Posterior vena cava (tissue), 2 donors: ENCODE measurements at places on chromosomes 4 and X. TPM values are rescaled to one million over a fixed set of nuclear protein-coding genes. Genes with fewer than 3 reads are reported as not detected.

TRIM75 gene
- not detected for total RNA-seq

TMSB15A gene
- 0.83 TPM for total RNA-seq

GATB gene
- 14.2 TPM for total RNA-seq

CYBB gene
- 67.5 TPM for total RNA-seq

- peak; percentile 66 for DNase-seq
These were observed 5.3 kb upstream of the GPR78 start for GRCh38 chr4:8574796-8575370.

GRCh38 chr4:57448901-57449300 lies 338.7 kb upstream of the IGFBP7 start:
- DNase-seq = no peak

DNA sequence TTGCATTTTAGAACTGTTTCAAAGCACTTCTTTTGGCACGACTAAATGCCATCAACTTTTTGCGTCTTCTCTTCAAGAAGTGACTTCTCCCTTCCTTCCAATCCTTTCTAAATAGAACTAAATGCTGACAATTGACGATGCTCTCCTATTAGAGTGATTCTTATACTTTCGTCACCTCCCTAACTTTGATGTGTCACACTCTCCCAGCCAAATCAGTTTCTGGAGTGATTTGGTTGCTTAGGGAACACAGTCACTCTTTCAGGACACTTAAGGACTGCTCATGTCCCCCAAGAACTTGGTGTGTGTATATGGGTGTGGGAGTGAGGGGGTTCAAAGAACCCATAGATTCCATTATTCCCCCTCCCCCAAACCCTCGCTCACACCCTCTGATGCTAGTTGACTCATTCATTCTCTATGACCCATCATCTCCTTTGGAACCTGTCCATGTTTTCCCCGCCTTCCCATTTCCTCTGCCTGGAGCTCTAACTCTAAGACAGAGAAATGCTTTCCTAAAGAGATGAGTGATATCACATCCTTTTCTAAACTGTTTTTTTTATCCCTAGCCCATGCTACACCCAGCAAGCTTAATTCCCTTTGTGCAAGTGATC lies 26.8 kb upstream of the AREG start:
- DNase-seq = no peak

GRCh38 chr4:74570095-74570494 lies 125.2 kb downstream of the AREG start:
- DNase-seq = no peak

- no peak for DNase-seq
These were observed 200.2 kb upstream of the FAM47A start for GRCh38 chrX:34332334-34332733.

GRCh38 chr4:141348125-141348524 lies 127.4 kb downstream of the ZNF330 start:
- no peak for DNase-seq

GRCh38 chr4:88765729-88766128 lies 68.1 kb upstream of the NAP1L5 start:
- no peak for DNase-seq

GRCh38 chr4:151321586-151321985 lies 3.8 kb downstream of the SH3D19 start:
- no peak for DNase-seq

- DNase-seq = no peak
These were observed 245.4 kb downstream of the DCLK2 start for GRCh38 chr4:150323406-150324325.

DNA sequence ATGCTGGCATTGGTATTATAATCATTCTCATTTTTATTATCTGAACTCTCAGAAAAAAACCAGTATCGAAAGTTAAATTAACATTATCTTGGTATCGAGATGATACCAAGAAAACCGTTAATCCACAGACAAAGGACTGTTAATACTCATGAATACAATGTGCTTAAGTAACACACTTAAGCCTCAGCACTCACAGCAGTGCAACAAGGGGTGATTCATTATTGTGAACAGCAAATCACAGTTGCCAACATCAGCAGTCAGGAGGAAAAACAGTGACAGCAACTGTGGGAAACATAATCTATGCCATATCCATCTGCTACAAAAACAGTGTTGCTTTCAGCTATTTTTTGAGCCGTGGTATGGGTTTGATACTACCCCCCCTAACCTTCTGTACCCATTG lies 210.9 kb upstream of the ATOH1 start:
- DNase-seq = no peak

DNA sequence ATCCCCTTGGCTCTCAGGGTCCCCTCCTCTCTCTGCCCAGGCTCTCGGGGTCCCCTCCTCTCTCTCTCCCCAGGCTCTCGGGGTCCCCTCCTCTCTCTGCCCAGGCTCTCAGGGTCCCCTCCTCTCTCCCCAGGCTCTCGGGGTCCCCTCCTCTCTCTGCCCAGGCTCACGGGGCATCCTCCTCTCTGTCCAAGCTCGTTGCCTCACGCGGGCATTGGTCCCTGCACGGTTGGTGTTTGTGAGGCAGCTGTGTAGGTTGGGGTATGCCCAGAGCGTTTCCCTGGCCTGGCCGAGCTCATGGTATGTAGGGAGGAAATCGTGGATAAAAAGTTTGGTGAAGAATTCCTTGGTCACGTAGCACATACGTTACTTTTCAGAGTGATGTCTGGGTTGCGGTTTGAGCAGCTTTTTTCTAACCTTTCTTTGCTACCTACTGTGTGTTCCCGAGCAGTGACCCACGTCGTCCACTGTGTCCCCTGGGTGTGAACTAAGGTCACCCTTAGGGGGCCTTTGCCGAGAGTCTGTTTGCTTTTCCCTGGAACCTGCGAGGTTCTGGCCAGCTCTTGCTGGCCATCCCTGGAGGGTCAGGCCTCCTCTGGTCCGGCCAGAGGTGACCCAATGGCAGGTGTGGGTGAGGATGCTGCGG lies 36.6 kb downstream of the PCGF3 start:
- no peak for DNase-seq

DNA sequence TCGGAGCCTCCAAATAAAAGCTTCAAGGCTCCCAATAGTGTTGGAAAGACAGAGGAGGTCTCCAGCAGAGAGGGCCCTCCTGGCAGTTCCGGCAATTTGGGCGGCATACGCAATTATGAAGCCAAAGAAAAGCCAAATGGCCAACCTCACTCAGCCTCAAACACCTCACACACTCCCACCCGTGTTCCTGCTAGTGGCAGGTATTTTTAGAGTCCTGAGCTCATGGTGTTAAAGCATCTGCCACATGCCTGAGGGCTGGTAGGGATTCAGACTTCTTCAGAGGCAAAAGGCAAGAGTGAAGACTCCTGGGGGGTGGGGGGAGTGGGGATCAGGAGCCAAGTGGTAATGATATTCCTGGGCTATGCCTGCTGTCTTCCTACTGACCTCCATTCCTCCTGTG lies 7.4 kb downstream of the RAB33A start:
- no peak for DNase-seq

DNA sequence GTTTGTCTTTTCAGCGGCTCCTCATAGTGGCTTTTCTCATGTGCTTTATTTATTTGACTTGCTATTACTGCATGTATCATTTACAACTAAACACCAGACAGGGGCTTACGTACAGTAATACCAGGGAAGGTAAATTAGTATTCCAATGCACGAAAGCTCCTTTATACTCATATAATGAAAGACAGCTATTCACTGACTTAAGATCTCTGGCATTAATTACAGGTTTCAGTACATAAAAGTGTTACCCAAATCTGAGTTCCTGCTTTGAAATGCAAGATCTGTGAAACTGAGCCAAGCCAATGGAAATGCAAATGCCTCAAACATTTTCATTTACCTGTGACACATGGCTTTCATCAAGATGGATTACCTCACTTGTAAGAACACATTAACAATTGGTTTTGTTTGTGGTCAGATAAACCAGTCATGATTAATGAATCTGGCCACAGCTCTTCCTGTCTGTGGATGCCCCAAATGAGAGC lies 107.2 kb downstream of the ANAPC4 start:
- DNase-seq = no peak

DNA sequence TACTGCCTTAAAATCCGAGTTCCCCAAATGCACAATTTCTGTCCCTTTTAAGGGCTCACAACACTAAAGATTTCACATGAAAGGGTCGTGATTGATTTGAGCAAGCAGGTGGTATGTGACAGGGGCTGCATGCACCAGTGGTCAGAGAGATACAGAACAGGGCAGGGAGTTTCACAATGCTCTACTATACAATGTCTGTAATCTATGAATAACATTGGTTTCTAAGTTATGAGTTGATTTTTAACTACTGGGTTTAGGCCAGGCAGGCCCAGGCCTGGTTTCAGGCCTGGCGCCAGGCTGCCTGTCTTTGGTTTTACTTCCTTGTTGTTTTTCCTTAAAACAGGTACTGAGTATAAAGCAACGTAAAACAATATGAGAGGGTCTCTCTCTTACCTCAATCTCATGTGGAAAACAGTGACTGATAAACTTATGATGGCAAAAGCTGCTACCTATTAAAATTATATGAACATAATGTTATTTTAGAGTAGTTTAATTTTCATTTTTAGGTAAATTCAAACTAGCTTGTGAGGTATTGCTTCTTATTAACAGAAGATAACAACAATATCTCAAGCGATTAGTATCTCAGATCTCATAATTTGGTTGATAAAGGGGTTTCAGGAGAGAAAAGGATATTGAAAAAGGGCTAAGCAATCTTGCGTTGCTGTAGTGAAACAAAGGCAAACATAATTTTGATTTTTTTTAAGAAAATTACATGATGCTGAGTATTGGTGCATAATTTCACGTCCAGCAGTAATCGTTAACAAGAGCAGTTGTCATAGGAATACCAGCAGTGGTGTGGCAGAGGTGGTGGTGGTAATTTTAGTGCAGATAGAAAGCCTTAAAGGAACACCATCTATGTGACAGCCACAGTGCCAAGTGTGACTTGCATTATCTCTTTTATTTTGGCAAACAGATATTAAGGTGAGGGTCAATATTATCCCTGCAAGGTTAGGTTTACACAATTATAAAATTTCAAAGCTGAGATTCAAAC lies 944.4 kb upstream of the GRID2 start:
- DNase-seq = no peak

DNA sequence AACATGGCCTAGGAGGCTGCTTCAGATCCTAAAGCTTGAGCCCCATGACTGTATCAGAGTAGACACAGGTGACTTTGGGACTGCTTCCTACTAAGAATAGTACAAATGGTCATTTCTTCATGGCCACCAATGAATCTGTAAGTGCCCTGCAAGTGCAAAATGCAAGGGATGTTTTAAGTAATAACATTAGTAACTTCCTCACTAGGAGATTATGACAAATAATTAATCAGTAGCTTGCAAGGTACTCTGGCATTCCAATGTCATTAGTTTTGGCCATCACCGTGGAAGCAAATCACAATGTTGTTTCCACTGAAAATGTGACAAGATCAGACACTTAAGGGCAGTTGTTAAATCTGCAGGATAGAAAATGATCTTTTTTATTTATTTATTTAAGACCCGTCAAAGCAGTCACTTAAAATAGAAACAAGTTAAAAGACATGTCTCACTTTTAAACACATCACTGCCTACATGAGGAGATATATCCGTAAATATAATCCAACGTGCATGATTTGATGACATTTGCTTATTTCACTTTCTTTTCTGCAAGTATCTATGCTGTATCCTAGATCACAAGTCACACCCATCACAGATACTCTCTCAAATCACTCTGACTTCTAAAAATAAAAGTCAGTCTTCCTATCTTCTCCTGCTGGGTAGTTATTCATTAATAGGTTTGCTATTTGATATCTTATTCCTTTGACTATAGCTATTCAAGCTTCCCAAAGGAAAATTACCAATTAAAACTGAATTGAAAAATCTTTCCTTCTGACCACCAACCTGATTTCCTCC lies 400.6 kb downstream of the IL15 start:
- DNase-seq = no peak

- no peak for DNase-seq
These were observed 127.1 kb downstream of the CFAP299 start for GRCh38 chr4:80462621-80463091.

DNA sequence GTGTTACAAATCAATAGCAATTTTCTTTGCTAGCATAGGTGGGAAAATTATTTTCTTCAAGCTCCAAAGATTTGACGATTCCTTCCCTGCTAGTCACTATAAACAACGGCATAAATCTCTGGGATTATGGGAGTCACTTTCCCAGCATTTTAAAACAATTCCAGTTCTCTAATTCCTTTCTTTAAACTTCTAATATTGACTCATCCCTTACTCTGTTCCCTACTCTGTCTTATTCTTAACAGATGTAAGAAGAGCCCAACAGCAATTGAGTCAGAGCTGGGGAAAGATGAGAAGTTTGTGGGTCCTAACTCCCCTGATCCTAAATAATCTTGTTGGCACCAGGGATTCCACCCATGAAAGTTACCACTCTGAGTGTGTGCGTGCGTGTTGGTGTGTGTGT lies 47.4 kb upstream of the IL21 start:
- DNase-seq = no peak

DNA sequence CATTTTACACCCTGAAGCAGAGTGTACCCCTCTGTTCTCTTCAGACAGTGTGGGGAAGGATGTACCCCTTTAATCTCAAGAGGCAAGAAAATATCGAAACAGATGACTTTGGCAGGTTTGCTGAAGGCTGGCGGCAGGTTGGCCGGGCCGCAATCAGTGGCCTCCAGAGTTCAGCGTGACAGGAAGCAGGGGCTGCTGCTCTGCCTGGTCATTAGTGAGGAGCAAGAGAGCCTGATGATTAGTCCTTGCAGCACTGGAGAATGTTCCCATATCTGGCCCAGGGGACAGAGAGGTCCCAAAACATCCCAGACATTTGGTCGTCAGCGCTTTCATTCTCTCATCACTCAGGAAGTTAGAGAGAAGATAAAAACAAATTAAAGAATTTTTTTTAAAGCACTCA lies 352.8 kb downstream of the SPRY1 start:
- DNase-seq = peak; percentile 81

DNA sequence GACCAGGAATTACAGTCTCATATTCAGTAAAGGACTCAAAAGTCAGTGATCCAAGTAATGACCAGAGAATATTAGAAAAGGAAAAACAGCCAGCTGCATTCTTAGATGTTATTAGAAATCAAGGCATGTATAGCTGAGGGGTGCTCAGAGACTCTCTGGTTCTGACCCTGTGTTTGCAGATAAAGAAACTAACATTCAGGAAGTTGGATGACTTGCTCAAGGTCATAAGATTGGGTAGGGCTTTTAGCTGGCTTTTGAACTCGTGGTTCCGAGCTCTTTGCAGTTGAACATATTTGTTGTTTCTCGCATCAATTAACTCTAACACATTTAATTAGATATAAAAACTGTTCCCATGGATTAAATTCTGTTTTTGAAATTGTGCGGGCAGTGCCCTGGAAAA lies 62.5 kb upstream of the ENPP6 start:
- DNase-seq = no peak

GRCh38 chr4:931194-931959 lies 739 bp downstream of the GAK start:
- DNase-seq = peak; percentile 83

- no peak for DNase-seq
These were observed 1306.6 kb upstream of the PABPC4L start for GRCh38 chr4:135508006-135508714.

- DNase-seq = no peak
These were observed 1.1 kb upstream of the RRH start for GRCh38 chr4:109826719-109827118.
